ENCODE measurements at places on chromosomes 13 and 19.

- DNase-seq: no peak
Measured at GRCh38 chr19:15419413-15420025, 731 bp upstream of the AKAP8L start.

DNA sequence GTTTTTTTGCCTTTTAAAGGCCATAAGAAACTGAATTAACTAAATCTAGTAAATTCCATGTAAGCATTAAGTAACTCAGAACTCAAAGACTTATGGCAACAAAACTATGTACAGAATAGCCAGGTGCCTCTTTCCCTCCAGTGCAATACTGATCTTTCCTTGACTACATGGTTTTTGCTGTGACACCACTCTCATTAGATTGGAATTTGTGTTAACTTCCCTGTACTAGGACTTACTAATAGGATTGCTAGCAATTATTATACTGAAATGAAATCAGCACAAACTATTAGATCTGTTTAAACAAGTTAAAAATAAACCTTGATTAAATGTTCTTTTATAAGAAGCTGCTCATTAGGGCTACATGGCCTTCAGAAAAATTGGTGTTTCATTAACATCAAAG, 96.3 kb downstream of the DACH1 start:
- no peak for DNase-seq

- no peak for DNase-seq
Measured at GRCh38 chr13:39054112-39054511, 15.9 kb downstream of the NHLRC3 start.

- DNase-seq: no peak
Measured at GRCh38 chr13:21138561-21138960, 37.8 kb downstream of the SKA3 start.

DNA sequence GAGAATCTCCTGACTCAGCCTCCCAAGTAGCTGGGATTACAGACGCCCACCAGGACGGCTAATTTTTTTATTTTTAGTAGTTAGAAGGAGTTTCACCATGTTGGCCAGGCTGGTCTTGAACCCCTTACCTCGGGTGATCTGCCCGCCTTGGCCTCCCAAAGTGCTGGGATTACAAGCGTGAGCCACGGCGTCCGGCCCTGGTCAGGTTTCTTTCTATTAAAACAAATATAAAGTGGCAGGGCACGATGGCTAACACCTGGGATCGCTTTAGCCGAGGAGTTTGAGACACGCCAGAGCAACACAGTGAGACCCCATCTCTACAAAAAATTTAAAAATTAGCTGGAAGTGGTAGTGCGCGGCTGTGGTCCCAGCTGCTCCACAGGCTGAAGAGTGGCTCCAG, 1.5 kb upstream of the MED25 start:
- no peak for DNase-seq

DNA sequence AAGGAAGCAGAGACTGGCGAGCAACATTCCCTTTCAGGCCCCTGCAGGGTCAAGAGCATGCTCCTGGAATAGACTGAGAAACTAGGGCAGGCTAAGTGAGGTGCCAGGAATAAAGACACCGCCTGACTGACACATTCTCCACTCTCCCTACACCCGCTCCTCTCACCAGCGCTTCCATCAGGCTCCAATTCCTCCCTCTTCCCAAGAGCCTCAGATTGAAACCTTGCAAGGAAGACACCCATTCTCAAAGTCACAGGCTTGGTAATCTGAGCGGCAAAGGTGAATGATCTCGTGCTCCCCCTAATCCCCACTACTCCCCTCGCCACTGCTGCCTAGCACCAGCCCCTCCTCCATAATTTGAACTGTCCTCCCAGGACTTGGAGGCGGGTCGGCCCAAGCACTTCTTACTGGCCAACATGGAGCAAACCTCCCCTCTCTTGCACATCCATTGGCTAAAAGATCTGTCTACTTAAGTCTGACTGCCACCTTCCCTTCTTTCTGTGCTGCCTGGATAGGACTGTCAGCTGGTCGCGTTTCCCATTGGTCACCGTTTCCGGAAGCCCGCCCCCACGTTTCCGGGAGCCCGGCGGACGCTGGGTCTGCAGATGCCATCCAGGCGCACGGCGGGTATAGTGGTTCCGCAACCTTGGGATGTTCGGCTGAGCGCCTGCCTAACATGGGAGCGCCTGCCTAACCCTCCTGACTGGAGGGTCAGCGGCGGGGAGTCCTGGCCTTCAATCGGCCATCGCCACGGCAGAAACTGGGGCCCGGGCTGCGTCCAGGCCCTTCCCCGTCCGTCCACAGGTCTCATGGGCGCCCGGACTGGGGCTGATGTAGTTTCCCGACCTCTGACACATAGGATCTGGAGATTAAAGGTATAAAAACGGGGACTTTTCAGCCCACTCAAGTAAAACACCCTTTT, 33.6 kb downstream of the ZNF383 start:
- DNase-seq: peak; percentile 10

GRCh38 chr19:35871611-35872010, 3.2 kb downstream of the APLP1 start:
- no peak for DNase-seq

Data from KG1 (cell line).